ENCODE measurements at places on chromosomes 5 and 9.
A peak's percentile ranks its signal among the peaks of the same experiment; 100 is the strongest.

DNA sequence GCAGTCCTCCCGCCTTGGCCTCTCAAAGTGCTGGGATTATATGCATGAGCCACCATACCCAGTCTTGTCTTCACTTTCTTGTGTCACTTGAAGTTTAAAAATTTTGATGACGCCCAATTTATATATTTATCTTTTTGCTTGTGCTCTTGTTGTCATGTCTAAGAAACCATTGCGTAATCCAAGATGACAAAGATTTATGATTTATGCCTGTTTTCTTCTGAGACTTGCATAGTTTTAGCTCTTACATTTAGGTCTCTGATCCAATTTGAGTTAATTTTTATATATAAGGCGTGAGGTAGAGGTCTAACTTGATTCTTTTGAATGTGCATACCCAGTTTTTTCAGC, 18.6 kb downstream of the ANKHD1 start:
- DNase-seq = no peak

DNA sequence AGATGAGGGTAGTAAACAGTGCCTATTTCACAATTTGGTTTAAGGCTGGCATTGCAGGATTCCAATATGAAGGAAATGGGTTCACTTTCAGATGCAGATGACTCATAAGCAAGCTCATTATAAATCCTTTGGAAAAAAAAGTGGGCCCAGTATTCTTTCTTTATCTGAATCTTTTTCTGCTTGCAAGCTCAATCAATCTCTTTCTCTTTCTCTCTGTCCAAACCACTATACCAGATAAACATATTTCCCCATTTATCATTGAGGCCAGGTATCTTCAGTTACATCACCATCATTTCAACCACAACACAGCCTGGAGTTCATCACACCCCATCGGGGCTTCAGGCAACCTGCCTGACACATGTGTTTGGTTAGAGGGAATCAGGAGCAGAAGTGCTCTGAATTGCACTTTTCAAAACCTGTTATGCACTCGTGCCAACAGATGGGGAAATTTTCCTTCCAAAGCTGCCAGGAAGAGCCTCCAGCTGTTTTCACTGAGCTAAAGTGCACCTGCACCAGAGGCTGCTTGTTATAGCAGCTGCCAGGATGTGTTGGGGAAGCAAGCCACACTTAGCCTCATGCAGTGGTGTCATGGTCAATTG, 30.0 kb upstream of the MAMDC2 start:
- no peak for DNase-seq

DNA sequence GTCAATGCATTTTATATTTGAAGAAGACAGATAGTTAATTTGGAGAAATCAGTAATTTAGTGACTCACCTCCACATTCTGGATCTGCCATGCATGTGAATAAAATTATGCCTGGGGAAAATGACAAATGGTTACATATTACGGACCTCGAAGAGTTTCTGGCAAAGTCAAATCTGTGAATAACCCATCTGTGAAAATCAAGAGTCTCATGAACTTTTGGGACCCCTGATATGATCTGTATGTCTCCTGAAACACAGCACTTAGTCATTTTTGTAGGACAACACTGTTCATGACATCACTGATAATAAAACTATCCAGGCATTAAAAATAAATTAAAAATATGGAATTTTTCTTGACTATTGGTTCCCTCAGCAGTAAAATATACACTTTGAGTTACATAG, 584.5 kb downstream of the TLE4 start:
- no peak for DNase-seq

DNA sequence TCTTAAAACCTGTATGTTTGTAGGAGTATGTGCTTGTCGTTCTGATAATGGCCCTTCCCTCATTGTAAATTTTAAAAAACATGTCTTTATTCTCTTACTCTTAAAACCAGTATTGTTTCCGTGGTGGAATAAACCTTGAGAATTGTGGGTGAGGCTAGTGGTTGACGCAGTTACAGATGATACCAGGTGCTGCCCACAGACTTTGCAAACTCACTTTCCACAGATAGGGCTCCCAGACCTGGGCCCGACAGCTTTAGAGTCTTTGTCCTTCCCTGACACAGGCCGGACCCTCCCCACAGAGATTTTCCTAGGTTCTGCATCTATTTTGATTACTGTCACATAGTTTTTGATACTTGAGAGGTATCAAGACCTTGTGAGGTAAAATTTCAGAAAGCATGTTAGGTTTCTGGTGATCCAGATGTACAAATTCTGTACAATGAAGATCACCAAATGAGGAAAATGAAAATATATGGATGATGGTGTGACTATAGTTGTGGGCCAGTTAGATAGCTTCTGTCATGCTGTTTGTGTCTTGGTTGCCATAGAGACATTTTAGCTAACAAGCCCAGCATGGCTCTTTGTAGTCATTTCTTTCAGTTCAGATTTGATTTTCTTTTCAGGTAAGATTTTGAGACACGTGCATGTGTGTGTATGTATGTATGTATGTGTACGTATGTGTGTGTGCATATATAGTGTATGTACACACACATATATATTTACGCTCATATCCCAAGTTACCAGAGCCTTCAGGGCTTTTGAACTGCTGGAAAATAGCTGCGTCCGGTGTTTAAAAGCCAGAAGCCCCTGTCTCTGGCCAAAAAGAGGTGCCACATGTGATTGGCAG, 33.8 kb downstream of the DMRT1 start:
- no peak for DNase-seq

DNA sequence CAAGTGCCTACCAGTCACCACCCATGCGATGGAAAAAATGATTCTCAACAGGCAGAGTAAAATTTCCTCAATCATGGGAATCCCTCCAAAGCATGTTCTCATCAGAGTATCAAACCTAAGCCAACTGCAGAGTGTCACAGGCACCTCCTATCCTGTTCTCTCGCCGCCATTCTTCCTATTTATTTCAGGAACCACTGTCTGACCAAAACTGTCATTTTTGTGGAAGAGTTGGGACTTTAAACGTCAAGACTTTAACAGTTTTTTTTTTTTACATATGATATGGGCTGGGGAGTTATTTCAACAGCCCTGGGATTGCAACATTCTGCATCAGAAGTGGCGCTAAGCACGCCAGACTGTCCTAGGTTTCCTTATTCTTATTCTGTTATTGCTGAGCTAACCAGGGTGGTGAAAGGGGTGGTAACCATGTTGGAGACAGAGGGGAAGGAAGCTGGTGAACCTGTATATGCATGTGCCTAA, 29.5 kb downstream of the PFDN1 start:
- peak; percentile 29 for DNase-seq

GRCh38 chr9:8394341-8394740, 594.8 kb upstream of the DMAC1 start:
- no peak for DNase-seq

GRCh38 chr9:93260263-93261066, 76.5 kb downstream of the WNK2 start:
- no peak for DNase-seq

DNA sequence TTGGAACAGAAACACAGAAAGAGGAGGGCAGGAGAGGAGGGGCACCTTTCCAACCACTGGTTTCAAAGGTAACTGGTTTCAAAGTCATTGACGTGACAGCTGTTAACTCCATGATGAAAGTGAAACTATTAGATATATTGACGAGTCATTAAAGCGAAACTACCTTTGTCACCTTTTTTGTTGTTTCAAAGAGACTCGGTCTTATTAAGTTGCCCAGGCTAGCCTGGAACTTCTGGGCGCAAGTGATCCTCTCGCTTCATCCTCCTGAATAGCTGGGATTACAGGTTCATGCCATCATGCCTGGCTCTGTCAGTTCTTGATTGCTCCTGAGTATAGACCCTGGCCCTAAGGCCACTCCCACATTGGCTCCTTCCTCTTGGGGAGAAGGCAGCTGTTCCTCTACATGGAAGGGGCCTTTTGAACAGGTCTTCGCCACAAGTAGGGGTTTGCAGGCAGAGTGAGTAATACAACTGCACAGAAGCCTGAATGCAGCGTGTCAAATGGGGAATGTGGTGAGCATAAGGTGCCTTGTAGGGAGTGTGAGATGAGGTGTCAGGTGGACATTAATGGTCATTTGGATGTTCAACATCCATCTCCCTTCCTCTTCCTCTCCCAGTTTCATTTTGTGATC, 3.4 kb upstream of the F12 start:
- DNase-seq = peak; percentile 12

DNA sequence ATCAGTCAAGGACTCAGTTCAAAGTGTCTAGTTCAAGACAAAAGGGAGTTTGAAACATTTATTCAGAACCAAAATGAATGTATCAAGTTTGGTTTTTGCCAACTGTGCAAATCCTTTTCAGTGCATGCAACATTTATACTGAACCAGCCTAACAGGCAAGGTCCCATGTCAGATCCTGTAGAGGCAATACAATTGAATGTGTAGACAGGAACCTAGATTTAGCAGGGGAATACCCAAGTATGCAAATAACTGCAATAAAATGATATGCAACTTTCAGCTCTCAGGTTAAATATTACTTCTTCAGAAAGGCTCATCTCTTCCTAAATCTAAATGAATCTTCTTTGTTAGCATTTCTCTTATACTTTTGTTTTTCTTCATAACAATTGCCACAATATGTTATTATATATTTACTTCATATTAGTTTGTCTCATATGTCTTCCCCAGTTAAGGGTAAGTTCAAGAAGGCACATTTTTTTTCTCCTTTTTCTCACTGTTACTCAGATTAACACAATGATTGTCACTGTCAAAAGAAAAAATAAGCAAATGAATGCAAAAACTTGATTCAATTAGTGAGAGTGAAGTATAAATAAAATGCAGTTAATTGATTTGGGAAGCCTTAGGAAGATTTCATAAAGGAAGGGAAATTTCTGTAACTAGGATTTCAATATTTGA, 163.9 kb upstream of the RASA1 start:
- no peak for DNase-seq

GRCh38 chr9:36148311-36149051, 11.9 kb downstream of the GLIPR2 start:
- peak; percentile 21 for DNase-seq

- peak; percentile 9 for DNase-seq
Measured at GRCh38 chr5:172113036-172113435, 75.0 kb downstream of the STK10 start.

GRCh38 chr5:17019324-17019723, 83.2 kb upstream of the MYO10 start:
- DNase-seq = no peak

- no peak for DNase-seq
Measured at GRCh38 chr5:98414938-98415337, 358.5 kb upstream of the RGMB start.
